ENCODE measurements at places on chromosomes 7 and 10.

DNA sequence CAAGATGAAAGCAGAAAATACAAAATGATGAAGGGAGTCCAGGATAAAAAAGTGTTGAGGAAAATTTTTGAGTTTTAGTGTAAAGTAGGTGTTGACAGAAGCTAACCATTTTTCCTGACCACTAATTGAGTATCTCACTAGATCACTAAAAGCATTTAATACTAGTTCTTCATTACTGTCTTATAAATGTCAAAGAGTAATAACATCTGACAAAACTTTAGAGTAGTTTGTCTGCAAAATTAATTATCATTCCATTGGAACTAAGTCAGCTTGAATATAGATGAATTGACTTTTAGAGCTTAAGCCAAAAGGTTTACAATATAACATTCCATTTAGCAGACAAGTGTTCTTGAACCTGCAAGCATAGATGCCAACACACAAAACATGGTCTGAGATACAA lies 232.9 kb downstream of the FOXP2 start:
- no peak for DNase-seq

DNA sequence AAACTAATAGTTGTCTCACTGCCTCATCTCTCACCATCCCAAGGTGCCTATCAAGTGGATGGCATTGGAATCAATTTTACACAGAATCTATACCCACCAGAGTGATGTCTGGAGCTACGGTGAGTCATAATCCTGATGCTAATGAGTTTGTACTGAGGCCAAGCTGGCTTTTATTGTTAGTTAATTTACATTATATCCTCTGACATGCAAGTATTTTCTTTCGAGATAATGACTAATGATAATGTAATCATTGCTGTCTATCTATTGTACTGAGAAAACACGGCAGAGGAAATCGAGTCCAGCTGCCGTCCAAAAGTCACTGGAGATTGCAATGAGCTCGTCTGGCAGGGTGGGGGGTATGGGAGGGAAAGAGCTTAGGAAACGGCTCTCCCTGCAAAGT lies 172.4 kb upstream of the LANCL2 start:
- DNase-seq = no peak

DNA sequence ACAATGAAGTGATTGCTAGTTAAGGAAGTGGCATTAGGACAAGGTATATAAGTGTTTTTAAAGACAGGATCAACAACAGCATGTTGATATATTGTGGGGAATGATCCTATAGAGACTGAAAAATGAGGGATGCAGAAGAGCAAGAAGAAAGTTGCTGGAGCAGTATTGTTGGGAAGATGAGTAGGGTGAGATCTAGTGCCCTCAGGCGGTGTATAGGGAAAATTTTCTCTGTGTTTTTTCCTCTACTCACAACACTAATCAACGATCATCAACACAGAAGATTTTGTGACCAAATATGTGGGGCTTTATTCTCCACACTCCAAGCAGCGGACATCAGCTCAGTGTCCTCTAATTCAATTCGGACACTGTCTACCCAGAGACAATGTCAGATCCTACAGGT lies 9.6 kb upstream of the PTTG1IP2 start:
- DNase-seq = no peak

GRCh38 chr10:42351745-42352144 lies 286.6 kb downstream of the ZNF33B start:
- DNase-seq = no peak

GRCh38 chr7:102300643-102301221 lies 14.1 kb downstream of the SH2B2 start:
- DNase-seq = no peak

- no peak for DNase-seq
Observed at GRCh38 chr7:137909042-137909441, 62.3 kb upstream of the DGKI start.

DNA sequence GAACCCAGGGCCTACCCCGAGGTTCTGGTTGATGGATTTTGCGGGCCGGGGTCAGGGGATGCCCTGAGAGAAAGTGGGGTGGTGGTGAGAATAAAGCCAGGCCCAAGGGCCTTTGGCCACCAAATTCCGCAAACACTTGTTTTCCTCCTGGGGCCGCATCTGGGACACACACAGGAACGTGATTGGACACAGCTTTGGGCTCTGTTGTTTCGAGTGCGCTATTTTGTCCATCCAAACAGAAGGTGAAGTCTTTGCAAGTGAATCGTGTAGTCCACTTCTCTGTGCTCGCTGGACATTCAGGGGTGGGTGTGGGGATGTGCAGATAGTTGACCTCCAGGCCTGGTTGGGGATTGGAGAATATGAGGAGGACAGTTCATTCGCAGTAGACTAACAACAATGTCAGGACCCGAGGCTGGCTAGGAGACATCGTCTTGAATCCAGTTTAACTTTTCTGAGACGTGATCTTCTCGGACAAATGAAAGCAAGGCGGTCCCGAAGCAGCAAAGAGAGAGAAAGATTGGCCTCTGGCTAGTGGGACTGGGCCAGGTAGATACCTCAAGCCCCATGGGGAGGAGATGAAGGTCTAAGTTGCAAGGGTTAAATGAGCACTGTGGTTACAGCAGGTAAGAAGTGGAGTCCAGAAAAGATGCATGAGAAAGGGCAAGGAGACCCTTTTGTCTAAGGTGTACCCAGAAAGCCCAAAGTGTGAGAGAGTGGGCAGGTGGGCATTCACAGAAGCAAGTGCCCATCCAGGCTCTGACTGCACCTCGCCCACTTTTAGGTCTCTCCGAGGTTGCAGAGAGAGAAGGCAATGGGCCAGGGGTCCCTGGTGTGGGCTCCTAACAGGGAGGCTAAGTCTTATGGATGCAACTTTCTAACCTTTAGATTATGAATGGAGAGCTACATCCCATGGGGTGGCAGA lies 764 bp upstream of the FAM131B start:
- no peak for DNase-seq

GRCh38 chr7:1601956-1602355 lies 32.1 kb upstream of the PSMG3 start:
- no peak for DNase-seq

- DNase-seq = no peak
Observed at GRCh38 chr10:79359816-79360498, 12.7 kb downstream of the PPIF start.

DNA sequence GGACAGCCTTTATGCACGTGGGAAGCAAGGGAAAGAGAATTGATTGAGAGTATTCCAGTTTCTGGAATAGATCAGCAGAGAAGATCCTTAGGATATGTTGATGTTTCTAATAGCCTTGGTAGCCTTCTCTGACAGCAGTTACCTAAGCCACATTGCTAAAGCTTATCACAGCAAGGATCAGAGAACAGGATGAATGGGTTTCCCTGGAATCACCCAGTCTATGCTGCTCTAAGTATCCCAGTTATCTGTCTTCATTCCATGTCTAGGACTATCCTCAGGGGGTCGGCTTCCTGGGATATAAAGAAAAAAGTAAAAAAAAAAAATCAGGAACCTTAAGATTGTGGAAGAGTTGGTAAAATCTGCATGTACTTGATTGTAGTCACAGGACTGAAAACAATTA lies 352.0 kb upstream of the AKR1E2 start:
- DNase-seq = no peak

GRCh38 chr7:135320268-135320667 lies 86.6 kb downstream of the STRA8 start:
- DNase-seq = no peak

GRCh38 chr7:69781412-69781846 lies 183.2 kb downstream of the AUTS2 start:
- DNase-seq = no peak

GRCh38 chr10:119657725-119658124 lies 6.5 kb downstream of the BAG3 start:
- no peak for DNase-seq

- DNase-seq = no peak
Observed at GRCh38 chr10:3534433-3534832, 250.6 kb downstream of the KLF6 start.

GRCh38 chr10:95864906-95865813 lies 42.6 kb upstream of the CC2D2B start:
- no peak for DNase-seq

DNA sequence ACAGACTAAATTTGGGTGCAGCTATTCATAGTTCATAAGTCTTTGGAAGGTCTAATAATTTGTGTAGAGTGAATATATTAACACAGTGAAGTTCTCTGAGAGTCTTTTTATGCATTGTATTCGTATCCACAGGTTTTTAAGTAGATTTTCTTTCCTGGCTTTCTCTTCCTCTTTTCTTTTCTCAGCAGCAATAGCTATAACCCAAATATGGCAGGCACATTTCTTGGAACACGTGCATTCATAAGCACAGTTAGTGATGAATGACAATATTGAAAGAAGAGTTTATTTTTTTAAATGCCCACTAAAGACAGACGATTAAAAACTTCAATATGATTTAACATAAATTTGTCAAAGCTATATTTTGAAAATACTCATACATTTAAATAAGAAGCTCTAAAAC lies 220.5 kb upstream of the MBL2 start:
- DNase-seq = no peak
